ENCODE measurements at places on chromosomes 11 and 22. TPM values are rescaled to one million over a fixed set of nuclear protein-coding genes. Genes with fewer than 3 reads are reported as not detected.

DNA sequence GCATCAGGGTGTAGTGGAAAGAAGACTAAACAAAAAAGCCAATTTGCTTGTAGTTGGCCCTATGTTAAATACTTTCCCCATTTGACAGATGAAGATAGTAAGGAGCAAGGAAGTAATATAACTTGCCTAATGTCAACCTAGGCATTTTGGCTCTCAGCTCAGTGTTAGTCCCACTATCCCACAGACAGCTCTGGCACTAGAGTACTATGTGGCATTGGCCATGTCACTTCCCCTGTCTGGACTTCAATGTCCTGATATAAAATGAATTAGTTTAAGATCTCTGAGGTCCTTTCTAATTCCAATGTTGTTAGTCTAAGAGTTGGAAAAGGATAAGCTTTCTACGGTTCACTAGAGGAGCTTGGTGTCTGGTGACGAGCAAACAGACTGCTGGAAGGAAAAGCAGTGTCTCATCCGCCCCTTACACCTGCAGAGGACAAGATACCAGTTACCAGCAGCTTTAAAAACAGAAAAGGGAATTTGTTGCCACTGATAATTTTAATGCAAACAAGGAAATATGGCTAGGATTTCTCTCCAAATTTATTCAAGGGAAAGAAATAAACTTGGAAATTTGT is 92.5 kb downstream of the RELT start:
- DNase-seq: no peak

DNA sequence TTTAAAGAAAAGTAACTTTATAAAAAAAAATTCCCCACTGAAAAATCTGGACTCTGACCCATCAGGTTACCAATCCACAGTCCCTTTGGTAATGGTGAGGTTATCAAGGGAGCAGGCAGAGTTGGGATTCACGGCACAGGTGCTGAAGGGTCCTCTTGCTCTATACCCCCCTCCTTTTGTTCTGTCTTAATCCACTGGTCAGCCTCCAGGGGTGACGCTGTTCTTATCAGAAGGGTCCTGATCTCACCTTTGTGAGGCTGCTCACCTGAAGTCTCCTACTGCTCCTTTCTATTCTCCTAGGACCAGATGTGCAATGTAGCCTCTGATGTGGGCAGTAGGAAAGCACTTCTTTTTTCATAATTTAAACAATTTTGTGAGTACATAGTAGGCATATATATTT is 80.6 kb upstream of the E2F8 start:
- DNase-seq: no peak

DNA sequence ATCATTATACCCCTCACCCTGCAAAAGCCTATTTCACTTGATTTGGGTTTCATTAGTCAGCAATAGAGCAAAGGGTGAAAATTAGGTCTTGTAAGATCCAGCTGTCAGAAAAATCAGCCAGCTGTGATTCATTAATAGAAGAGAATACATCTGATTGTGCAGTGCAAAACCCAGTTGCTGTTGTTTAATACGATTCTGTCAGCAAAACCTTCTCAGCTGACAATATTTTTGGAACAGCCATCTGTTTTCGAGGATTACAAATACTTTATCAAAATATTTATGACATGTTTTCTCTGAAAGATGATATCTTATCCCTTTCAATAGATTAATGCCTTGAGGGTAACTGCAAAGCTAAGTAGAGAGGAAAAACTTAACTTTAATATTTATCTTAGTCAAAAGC is 1354.0 kb upstream of the RAG2 start:
- no peak for DNase-seq

- no peak for DNase-seq
Measured at GRCh38 chr11:117072517-117073461, 25.4 kb downstream of the SIK3 start.

- no peak for DNase-seq
Measured at GRCh38 chr11:127677660-127678425, 677.3 kb upstream of the KIRREL3 start.

DNA sequence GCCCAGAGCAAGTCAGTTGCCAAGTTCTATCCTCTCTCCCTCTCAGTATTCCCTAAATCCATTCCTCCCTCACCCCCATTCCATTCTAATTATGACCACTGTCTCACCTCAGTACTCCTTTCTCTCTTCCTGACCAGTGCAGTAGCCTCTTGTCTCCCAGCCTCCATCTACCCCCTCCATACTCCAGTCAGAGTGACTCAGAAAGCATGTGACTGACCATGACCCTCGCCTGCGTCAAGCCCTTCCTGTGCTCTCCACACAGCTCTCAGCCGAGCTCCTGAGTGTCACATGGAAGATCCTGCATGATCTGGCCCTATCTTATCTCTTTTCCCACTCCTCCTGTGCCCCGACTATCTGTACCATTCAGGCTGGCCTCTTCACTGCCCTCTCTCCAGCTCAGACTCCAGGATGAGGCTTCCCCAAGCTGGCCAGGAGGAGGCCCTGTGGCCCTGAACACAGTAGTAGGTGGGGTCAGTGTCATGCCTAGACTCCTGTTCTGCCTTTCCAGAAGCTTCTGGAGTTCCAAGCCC is 42.6 kb downstream of the NEU3 start:
- DNase-seq: no peak

- DNase-seq: no peak
Measured at GRCh38 chr11:104343578-104343977, 179.6 kb upstream of the PDGFD start.

DNA sequence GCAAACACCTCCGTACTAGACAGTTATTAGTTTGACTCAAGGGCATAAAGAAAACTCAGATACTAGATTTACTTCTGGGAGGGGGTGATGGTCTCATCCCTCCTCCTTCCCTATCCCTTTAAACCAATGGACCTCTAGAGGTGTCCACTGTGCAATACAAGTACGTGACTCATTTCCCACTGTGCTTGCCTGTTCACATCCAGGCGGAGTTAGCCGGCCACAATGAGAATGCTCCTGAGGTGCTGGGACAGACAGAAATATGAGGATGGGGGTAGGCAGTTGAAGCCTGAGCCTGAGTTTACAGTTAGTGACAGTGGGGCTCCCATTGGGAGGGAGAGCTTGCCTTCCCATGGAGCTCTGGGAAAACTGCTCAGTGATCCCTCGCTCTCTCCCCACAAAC is 8.4 kb upstream of the PMM1 start:
- no peak for DNase-seq

DNA sequence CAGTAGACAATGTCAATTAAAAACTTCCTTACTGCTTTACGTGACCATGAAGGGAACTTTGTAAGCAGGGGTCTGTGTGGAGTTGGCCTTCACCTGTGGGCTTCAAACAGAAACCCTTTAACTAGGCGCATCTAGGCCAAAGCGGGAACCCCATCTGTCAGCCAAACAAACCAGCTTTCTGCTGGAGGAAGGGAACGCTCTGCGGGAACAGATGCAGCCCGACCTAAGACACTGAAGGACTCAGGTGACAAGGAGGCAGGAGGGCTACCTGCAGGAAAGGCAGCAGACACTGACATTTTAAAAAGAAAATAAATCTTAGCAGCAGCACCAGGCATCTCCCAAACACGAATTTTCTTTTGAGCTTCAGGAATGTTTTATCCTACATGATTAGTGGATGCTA is 78.4 kb downstream of the CADM1 start:
- DNase-seq: no peak

GRCh38 chr11:75437966-75438659 is 5.1 kb upstream of the KLHL35 start:
- DNase-seq: no peak

- DNase-seq: no peak
Measured at GRCh38 chr22:45051419-45051818, 41.6 kb upstream of the PHF21B start.

Gene TSPAN32
- total RNA-seq: not detected

Gene MYO7A
- total RNA-seq: 3.0 TPM

Gene RFPL1
- not detected for total RNA-seq

Gene LRRC56
- 0.64 TPM for total RNA-seq

Gene TRIM6
- not detected for total RNA-seq

Gene C11orf87
- total RNA-seq: not detected

Gene CCDC87
- total RNA-seq: not detected

Gene SCGB1C1
- not detected for total RNA-seq

Gene CAPRIN1
- total RNA-seq: 105 TPM

Gene MYO18B
- total RNA-seq: 434 TPM

Gene FBLN1
- total RNA-seq: 37.3 TPM

Gene LTO1
- 8.5 TPM for total RNA-seq

Gene MYBPC3
- 0.44 TPM for total RNA-seq
